ENCODE measurements at places on chromosomes 1 and 21. TPM values are rescaled to one million over a fixed set of nuclear protein-coding genes. Genes with fewer than 3 reads are reported as not detected.

The CYP4B1 gene
- 0.56 TPM for total RNA-seq

DNA sequence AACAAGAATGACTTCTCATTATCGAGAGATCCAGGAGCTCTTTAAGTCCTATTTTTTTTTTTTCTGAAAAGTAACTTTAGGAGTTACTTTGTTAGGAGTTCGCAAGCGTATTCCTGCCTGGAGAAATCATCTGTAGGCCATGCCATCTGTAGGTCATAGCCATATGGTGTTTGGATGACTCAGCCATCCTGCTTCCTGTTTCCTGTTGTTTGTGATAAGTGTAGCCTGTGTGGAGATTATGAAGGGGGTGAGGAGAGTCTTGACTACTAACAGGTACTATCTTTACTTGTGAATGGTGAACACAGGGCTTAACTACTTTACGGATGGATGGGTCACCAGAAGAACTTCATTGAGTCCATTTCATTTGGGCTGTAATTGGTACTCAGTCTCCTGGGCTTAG is 327.2 kb downstream of the PTPRU start:
- ATAC-seq: no peak

DNA sequence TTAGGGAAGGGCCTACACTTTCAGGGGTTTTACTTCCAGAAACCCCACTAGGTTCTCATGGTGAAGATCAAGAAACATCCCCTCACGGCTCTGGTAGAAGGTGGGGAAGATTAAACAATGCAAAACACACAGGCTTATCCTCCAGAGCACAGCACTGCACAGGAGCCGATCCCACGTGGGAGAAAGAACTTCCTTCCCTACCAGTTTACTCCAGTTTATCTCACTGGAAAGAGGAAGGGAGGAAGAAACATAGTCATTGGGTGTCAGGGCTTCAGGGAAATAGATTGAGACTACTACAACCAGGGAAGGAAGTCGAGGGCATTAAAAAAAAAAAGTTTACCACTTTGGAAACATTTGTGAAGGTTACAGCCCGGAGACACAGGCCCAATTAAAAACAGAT is 164.4 kb downstream of the NTPCR start:
- no peak for ATAC-seq

DNA sequence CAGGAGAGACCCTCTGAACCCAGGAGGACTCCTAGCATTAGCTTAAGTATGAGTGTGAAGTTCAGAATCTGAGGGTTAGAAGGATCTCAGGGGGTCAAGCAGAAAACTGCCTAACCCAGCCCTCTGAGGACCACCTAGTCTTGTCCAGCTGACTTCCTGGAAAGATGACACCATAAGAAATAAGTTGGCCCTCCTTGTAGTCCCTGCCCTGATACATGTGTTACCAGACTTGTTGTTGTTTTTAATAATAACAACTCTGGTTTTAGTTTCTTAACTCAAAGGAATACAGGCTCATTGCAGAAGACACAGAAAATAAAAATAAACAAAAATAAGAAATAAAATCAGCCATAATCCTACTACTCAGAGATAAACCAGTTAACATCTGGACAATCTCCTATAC is 21.8 kb upstream of the SARS1 start:
- no peak for ATAC-seq

The KRTAP15-1 gene
- not detected for total RNA-seq

DNA sequence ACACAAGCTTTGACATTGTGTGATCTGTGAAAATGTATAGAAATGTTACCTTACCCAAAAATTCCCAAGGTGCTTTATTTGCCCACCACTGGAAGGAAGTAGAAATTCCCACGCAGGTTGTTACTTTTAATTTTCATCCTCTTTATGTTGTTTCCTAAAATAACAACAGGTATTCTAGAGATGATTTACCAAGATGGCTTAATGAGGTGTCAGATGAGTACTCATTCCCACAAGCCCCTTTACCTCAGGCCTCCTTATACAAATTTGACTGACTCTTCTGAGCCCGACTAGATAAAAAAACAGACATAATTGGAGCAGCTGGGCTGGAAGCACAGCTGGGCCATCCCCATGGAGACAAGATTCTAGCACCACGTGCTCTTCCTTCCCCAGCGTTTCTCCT is 114.6 kb downstream of the LIPI start:
- no peak for ATAC-seq

DNA sequence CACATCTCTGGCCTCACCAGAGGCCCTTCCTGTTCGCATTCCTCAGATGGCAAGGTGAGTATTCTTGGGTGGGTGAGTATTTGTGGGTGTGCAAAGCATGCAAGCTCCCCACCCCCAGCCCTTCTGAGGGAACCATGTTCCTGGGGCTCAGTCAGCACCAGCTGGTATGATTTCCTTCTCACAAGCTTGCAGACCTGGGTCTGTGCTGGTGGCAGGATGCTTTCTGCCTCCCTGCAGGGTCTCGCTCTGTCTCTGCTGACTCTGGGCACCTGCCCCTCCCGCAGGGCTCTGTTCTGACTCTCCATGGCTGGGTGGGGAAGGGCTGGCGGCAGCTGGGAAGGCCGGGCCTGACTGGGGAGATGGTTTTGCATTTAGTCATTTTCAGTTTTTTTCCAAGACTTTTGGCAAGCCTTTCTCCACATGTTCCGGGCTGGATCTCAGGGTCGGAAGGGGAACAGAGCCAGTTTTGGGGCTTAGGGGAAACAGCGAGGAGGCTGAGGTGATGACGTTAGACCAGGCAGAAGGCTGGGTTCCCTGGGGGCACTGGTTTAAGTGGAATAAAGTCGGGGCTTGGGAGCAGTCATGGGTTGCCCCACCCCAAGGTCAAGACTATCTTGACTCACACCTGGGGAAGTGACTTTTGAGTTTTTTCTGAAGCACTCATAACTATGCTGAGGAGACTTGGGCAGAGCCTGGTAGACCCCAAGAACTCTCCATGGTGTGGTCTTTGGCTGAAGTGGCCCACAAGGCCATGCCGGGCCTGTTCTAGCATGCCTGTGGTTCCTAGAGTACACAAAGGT is 6.2 kb downstream of the RASSF5 start:
- no peak for ATAC-seq

GRCh38 chr1:64745181-64745985 is 508 bp downstream of the RAVER2 start:
- peak; percentile 57 for ATAC-seq

DNA sequence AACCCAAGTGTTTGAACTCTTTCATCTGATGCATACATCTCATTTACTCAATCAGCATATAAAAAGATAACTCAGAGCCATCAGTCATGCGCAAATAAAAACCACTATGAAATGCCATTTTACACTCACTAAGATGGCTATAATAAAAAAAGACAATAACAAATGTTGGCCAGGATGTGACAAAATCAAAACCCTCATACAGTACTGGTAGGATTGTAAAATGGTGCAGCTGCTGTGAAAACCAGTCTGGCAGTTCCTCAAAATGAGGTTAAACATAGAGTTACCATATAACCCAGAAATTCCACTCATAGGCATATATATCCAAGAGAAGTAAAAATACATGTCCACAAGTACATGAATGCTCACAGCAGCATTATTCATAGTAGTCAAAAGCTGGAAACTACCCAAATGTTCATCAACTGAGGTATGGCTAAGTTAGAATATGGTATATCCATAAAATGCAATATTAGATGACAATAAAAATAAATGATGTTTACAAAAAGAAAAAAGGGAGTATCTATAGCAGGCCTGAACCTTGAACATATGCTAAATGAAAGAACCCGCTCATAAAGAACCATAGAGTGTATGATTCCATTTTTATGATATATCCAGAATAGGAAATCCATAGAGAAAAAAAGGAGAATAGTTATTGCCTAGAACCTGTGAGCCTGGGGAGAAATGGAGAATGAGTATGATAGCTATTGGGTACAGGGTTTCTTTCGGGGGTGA is 265.1 kb downstream of the SIPA1L2 start:
- peak; percentile 26 for ATAC-seq

- no peak for ATAC-seq
Measured at GRCh38 chr1:47181095-47181954, 8.5 kb downstream of the PDZK1IP1 start.

The PRKACB gene
- total RNA-seq: 16.3 TPM

The CFAP45 gene
- 0.78 TPM for total RNA-seq

- ATAC-seq: no peak
Measured at GRCh38 chr21:14361958-14362357, 21.0 kb downstream of the HSPA13 start.

The BMP8A gene
- not detected for total RNA-seq

DNA sequence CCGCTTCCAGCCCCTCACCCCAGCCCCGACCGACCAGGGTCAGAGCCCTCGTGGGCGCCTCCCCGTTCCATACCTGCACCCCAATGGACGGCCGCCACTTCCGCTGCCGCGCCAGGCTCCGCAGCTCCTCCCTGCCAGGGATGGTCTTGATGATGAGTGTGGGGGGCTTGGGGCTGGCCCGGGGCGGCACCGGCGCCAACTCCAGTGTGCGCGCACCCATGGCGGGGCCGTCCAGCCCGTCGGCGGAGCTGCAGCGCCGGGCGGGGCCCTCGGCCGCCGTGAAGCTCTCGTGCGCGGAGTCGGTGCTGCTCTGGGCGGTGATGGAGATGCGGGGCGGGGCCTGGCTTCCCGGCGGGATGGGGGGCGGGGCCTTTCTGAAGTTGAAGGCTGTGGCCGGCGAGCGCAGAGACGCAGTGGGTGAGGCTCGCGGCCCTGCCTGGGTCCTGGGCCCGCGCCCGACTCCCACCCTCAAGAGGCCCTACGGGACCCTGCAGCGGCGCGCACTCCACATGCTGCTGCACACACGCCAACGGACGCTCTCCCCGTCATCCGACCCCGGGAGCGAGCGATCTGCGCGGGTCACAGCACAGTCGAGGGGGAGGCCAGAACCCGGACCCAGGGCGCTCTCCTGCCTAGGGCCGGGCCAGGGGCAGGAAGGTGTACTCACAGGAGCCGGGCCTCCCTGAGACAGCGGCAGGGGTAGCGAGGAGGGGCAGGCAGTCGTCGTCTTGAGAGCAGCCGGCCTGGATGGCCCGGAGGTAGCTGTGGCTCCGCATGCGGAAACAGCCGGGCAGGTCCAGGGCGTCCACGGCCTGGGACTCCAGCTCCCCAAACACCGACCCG is 26.1 kb upstream of the SMIM12 start:
- ATAC-seq: peak; percentile 94

DNA sequence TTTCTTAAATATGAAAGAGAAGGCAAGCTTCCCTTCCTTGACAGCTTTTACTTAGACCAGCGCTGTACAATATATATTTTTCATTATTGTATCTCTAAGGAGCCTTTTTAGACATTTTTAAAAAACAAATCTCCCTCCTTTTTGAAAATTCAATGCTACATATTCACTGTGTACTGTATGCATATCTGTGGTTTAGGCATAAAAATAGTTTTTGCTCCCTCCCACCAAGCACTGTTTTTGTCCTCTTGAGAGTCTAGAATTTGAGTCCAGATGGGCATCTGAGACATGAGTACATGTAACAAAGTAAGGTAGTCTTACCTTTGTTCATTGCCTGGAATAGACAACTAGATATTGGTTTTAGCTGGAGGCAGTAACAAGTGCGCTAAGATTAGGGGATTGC is 488.5 kb upstream of the RUNX1 start:
- ATAC-seq: no peak

- ATAC-seq: no peak
Measured at GRCh38 chr1:242525769-242526168, 1.3 kb upstream of the PLD5 start.

The FBXO2 gene
- 4.0 TPM for total RNA-seq

DNA sequence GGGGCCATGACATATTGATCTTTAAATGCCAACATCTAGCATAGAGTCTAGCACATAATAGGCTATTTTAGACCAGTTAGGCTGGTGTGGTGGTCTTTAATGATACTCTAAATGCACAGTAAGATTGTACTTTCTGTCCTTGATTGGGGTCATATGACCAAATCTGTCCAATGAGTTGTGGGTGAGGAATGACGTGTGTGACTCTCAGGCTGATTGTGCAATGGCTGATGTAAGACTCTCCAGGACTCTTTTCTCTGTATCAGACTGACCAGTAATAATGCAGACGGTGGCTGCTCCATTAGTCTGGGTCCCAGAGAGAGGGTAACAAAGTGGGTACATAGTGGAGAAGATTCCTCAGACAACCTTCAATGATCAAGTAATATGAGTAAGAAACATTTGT is 541.6 kb upstream of the CAMK1G start:
- ATAC-seq: no peak

- ATAC-seq: peak; percentile 36
Measured at GRCh38 chr1:156656806-156657740, 15.2 kb downstream of the BCAN start.

Measured in activated T-helper 17 cell treated with anti-CD3 and anti-CD28 coated beads, Interleukin-2, amount 50 U/mL, for 72 hours (primary cell).